HCEC 1CT (cell line): ENCODE measurements at places on chromosomes 5 and 9.

DNA sequence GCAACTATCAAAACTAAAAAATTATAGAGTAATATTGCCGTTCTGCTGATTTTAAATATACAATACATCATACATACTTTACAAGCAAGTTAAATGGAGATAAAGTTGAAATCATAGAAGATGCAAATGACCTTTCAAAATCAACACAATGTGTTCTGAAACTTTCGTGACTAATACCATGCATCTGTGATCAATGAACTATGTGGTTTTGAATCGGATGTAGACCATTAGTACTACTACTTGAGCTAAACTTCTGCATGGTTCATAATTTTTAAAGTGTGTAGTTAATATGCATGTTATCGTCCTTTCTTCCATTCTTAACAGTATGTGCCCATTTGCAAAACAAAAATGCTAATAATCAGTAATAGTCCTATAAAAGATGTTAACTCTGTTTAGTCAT lies 11.3 kb upstream of the PHF2 start:
- DNase-seq = no peak

- DNase-seq = no peak
Observed at GRCh38 chr9:7988644-7989280, 189.2 kb upstream of the DMAC1 start.

- no peak for DNase-seq
Observed at GRCh38 chr9:97943308-97943855, 5.4 kb upstream of the HEMGN start.

DNA sequence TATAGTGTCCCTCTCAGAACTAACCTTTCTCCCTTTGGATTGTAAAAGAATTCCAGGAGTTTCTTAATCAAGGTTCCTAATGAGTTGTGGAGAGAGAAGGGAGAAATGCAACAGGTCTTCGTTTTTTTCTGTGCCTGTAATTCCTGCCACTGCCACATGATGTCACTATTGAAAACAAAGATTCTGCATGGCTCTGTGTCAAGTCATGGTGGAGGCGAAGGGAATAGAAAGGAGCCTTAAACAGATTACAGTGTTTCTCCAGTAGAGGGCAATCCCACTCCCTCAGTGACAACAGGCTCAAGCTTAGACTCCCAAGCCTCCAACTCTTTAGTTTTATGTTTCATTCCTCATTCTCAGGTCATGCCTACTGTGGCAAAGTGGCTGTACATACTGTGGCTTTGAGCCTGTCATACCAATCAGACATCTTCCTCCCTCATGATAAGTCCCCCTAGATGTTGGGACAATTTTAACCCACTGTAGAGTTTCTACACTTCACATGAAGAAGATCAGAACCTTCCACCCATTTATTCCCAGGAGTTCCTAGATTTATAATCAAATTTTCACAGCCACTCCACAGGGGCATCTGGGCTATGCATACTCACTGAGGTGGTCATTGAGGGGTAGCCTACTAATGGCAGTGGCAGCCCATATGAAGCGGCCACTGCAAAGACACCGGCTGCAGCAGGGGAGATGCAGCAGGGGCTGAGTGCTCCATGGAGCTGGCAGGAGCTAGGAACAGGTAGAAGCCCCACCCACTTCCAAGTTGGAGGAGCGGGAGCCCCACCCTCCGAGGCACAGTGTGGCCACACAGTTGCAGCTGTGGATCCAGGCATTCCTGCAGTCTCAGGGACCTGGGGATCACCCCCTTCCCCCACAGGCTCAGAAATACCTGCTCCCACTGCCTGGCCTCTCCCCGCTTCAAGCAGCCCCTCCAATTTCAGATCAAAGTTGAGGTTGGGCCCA lies 97.4 kb upstream of the TRIM32 start:
- peak; percentile 79 for DNase-seq

DNA sequence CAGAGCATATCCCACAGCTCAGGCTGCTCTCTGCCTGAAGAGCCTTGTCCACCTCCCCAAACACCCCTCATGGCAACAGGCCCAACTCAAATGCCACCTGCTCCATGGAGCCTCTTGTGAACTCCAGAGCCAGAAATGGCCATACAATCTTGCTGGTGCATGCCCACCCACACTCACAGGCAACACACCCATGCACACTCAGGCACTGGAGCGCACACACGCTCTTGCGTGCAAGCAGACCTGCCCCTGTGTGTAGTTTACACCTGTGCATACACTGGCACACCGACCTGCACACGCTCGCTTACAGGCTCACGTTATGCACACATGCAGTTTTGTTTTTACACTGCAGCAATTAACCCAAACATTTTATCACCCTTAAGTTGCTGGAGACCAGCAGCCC lies 40.0 kb downstream of the HRH2 start:
- no peak for DNase-seq
